ENCODE measurements at places on chromosomes 2 and 18.

DNA sequence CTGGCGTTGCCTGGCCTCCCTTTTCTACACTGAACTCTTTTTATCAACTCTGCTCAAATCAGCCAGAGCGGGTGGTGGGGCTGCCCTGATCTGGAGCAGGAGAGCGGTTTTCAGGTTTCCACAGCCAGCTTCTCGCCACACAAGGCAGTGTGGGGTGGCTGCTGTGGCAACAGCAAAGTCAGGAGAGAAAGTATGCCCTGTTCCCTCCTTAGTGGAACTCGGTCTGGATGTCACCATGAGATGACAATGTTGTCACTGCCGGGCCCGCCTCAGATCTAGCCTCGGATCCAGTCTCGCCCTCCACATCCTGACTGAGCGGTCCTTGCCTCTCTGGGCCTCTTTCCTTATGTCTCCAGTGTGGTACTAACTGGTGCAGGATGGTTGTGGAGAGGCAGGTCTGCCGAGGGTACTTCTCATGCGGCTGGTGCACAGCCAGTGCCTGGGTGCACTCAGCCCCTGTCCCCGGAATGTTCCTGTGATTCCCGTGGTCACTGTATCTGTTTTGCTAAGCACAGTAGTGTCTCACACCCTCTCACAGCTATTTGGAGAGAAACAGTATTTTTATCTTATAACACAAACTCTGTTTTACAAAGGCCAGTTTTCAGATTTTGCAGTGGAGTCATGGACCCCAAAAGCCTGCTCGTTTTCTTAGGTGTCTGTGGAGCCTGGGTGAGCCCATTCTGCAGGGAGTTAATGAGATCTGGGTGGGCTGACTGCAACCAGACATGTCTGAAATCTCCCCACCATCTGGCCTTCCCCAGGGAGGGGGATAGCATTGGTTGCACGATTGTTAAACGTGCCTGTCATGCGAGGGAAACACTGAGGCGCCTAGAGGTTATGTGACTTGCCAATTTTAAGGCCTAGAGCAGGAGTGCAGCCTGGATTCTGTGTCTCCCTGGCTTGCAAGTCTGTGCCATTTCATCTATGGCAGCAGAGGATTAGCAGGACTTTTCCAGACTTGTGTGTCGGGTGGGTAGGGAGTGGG, 261.1 kb upstream of the AGAP1 start:
- DNase-seq, result no peak

GRCh38 chr2:161206471-161207032, 46.3 kb downstream of the TANK start:
- no peak for DNase-seq

GRCh38 chr2:190405070-190405469, 3.1 kb upstream of the MFSD6 start:
- DNase-seq, result peak; percentile 35

DNA sequence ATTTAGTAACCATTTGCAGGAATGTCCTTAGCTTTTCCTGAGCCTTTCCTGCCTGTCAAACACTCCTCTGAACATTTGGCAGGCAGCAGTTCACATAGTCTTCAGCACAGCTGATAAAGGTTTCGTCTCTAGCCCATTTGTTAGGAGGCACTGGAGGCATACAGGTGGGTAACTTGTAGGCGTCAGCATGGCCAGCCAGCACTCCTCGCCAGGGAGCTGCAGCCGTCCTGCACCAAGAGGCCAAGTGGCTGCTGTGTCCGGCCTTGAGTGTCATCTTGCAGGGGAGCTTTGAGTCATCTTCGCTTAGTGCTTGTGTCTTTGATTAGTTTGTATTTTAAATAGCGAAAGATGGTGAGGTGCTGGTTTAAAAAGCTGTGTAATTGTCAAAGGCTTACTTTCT, 120.3 kb upstream of the NFATC1 start:
- no peak for DNase-seq

DNA sequence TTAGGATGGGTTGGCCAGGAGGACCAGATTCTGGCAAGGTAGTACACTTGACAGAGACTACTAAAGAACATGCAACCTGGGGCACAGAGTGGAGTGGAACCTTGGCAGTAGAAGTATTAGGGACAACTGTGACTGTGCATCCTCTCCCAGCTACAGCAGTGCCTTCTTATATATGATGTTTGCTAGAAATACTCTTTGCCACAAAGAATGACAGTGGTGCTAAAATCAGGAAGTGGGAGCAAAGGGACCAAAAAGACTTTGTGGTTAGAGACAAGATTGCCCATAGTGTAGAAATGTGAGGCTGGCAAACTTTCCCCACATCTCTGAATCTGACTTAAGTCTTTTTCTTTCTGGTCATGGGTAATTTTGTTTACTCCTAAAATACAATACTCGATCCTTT, 9.4 kb upstream of the SLC38A11 start:
- DNase-seq, result no peak

- peak; percentile 56 for DNase-seq
Observed at GRCh38 chr2:124258140-124258880, 233.2 kb downstream of the CNTNAP5 start.

- no peak for DNase-seq
Observed at GRCh38 chr2:191064590-191064989, 50.6 kb upstream of the STAT1 start.

GRCh38 chr2:205556841-205557539, 125.3 kb upstream of the NRP2 start:
- no peak for DNase-seq

GRCh38 chr2:98543214-98543613, 65.1 kb downstream of the COA5 start:
- no peak for DNase-seq

DNA sequence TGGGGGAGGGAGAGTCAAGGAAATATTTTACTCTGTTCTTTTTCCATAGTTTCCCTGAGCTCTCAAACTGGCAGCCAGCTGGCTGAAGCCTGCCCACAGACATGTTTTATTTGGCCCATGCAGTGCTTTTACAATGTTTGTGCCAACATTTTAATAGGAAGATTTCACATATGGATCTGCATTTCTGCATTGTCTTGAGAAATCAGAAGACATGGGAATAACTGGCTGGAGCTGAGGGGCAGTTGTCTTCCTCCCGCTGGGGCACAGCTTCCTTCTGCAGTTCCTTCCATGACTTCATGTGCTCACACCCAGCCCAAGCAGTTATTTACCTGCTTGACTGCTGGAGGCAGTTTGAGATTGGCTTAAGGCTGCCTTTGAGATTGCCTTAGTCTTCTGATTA, 74.4 kb downstream of the PLCL1 start:
- DNase-seq, result no peak

DNA sequence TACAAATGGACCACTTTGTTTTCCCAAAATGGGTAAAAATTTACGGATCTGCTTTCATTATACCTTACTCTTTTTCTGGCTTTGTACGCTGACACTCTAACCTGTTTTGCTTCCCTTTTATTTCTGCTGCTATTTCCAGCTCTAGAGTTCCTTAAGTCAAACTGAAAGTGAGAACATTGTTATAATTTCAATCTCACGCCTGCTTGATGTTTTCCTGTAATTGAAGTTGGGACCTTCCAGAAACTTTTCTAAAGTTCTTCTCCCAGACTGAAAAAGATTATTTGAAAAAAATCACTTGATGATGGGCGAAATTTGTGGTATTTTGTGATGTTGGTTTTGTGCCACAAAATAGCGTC, 1.8 kb downstream of the GLS start:
- DNase-seq, result no peak

DNA sequence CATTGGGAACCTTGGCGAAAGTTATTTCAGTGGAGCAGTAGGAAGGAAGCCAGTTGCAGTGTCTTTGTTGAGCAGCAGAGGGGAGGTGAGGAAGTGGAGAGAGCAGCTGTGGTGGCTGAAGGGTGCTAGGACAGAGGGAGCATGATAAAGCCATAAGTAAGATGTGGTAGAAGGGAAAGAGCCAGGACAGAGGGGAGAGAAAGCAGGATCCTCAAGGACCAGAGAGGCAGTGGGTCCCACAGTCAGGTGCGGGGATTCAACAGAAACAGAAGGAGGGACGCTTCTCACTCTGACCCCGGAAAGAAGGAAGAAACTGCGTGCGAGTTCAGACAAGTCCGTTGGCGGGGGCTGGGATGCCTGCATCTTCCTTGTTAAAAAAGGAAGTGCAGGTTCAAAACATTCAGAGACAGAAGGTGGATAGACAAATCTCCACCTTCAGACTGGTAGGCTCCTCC, at the start of gene CXCR2:
CXCR2 (plus strand) TSS at position 403 of the 455 bp plus-strand sequence. CDS start 8,774 bp downstream, outside the sequence.
- DNase-seq, result no peak

GRCh38 chr2:154133823-154134222, 262.1 kb downstream of the GALNT13 start:
- DNase-seq, result no peak

DNA sequence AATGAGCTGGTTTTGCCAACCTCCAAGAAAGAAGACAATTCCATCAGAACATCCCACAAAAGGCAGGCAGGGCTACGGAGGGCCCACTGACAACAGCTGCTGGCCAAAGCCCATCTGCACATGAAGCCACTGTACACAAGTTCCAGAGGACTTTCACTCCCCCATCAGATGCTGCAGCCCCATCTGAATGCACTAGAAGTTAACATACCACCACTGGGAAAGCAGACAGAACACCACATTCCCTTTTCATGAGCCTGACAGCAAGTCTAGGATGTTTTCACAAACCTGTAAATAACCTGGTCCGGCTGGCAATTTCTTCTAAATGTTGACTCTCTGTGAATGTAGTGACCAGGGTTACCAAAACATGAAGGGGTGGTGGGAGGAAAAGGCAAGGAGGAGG, 41.5 kb downstream of the CCBE1 start:
- no peak for DNase-seq

DNA sequence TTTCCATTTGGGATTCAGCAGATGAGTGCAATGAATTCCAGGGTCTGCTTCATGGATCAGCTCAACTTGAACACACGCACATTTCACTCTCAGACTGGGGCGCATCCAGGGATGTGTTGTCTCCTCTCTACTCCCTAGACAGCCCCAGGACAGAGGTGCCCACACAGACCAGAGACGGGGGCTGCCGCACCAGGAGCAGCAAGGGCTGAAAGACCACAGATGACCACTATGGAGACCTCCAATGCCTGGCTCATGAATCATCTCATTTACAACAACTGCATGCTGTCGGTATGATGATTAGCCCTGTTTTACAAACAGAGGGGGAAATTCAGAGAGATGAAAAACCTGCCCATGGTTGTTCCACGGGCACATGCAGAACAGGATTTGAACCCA, 63.1 kb downstream of the CYP26B1 start:
- DNase-seq, result peak; percentile 2

GRCh38 chr2:215082446-215082845, 56.0 kb downstream of the ABCA12 start:
- DNase-seq, result no peak

- DNase-seq, result no peak
Observed at GRCh38 chr2:69512446-69512845, 75.2 kb upstream of the NFU1 start.

- no peak for DNase-seq
Observed at GRCh38 chr2:237556773-237557632, 9.4 kb upstream of the PRLH start.

DNA sequence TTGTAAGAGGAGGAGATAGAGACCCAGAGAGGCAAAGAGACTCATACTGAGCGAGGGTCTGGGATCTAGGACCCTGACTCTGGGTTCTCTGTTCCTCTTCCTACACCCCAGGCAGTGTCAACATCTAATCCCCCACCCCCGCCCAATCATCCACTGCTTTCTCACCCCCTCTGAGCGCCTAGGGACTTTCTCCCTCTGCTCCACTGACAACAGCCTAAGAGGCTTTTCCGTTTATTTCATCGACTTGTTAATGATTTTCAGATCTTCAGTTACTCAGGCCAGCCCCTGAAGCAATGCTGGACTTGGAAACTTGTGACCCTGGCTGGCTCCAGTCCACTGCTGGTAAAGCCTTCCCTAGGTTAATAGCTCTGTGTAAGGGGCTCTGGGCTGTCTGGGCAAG, 65.1 kb downstream of the TFCP2L1 start:
- DNase-seq, result no peak

DNA sequence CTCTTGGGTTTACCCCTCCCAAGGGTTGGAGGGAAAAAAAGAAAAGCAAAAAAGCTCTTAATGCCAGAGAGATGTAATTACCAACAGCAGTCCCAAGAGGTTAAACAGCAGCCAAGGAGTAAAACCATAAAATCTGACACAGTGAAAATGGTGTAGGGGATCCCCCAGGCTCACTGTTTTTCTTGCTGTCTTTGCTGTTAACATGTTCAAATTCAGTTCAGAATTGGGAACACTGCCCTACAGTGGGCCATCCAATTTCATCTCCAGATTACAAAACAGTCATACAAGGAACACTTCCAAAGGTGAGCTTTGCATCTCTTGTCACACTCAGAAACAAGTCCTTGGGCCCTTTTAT, 54.5 kb downstream of the PLEKHM3 start:
- DNase-seq, result no peak

GRCh38 chr18:47470941-47471340, 219.5 kb upstream of the SKOR2 start:
- DNase-seq, result no peak

GRCh38 chr2:73128841-73129535, 16.2 kb upstream of the RAB11FIP5 start:
- no peak for DNase-seq

GRCh38 chr18:44500808-44501610, 179.7 kb upstream of the SETBP1 start:
- no peak for DNase-seq

DNA sequence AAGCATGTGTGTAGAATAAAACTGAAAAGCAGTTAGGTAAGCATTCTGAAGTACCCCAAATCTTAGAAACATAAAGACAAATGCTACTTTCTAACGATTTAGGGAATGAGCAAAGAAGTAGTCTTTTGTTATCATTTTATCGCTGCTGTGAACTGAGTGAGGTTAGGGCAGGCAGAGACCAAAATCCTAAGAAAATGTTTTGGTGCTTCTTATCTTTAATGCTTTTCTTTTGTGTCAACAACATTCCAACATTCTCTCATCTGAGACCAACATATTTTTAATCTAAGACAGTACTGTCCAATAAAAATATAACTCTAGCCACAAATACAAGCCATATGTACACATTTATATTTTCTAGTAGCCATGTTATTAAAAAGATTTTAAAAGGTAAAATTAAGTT, 789.4 kb upstream of the PIK3C3 start:
- peak; percentile 4 for DNase-seq

GRCh38 chr2:203718087-203718486, 11.6 kb downstream of the CD28 start:
- no peak for DNase-seq

DNA sequence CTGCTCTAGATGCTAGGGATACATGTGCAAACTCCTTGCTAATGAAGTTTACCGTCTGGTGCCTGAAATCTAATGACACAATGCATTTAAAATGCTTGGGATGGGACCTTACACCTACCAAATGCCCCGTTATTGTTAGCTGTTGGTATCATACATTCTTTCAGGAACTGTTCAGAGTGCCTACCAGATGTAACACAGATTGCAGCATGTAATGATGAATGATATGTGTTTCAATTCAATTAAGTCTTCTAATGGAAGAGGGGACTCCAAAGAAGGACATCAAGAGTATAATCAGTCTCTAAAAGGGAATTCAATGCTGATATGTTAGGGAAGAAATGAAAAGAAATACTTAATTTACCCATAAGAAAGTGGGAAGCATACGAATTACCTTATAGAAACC, 3.2 kb downstream of the LYPD6 start:
- DNase-seq, result no peak

DNA sequence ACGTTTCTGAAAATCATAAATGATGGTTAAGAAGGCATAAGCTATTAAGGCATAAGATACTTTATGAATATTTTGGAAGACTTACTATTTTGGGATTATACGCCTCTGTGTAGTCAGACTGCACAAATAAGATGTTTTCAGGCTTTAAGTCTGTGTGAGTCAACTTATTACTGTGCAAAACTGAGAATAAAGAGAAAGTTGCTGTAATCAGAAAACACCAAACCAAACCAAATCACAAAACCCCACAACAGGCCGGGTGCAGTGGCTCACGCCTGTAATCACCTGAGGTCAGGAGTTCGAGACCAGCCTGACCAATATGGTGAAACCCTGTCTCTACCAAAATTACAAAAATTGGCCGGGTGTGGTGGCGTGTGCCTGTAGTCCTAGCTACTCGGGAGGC, 7.7 kb downstream of the CLK1 start:
- no peak for DNase-seq

Data from foreskin fibroblast (primary cell).